Globus pallidus (tissue), 1 donor: ENCODE measurements at places on chromosomes 13 and 19.

DNA sequence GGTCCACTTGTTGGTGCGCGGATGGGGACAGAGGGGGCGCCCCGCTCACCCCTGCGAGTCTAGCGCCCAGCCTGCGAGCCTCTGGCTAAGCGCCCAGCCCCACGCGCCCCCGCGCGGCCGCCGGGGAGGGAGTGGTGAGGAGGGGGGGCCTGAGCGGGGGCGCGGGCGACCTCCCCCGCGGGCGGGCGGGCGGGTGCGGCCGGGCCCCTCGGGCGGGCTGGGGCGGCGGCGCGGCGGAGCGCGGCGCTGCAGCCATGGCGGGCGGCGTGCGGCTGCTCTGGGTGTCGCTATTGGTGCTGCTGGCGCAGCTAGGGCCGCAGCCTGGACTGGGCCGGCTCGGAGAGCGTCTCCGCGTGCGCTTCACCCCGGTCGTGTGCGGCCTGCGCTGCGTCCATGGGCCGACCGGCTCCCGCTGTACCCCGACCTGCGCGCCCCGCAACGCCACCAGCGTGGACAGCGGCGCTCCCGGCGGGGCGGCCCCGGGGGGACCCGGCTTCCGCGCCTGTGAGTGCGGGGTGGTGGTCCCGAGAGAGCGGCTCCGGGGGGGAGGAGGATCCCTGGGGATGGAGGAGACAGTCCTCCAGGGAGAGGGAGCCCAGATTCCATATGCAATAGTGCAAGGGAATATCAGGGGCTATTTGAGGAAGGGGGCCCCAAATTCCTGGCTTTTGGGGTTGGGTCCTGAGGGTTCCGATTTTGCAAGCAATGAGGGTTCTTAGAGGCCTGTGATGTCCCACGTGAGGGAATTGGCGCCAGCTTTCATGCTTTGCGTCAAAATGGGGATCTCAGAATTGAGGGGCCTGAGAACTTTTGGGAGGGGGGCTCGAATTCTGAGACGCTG lies at the start of gene LTBP4:
TSS of gene LTBP4 (plus strand) at position 236 of the 841 bp plus-strand sequence. CDS start at position 255, 19 bp downstream.
- no peak for DNase-seq

- DNase-seq = no peak
These were observed 1520.0 kb upstream of the SLC10A2 start for GRCh38 chr13:104586051-104586746.

DNA sequence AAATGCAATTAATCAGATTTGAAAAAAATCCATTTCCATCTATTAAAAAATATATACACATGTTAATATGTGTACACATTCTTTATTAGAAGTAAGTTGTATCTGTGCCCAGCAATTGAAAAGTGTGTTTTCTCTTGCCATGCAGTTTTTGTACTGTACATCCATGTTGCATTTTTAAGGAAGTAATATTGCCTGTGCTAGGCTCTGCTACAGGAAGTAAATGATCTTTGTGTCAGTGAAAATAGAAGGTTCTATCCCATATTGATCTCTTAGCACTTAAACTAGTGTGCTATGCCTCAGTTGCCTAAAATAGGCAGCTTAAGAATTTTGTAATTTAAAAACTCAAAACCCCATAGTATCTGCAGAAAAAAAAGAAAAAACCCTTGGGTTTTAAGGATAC lies 122.5 kb downstream of the CDK8 start:
- no peak for DNase-seq

- DNase-seq = no peak
These were observed 32.5 kb downstream of the CAB39L start for GRCh38 chr13:49411353-49411752.

DNA sequence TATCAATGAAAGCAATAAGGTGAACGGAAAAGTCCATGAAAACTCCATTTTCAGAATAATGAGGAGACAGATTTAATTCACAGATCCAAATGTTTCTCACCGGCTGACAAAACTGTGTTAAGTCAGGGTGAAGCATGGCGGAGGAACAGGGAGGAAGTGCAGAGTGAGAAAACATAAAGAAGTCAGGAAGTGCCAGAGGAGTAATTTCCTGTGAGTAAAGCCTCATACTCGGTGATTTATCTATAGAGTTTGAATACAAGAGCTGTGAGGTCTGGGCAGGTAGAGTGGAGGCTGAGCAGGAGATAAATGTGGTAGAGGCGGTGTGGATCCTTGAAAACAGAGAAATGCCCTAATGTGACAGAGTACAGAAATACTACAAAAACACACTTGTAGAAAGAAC lies 11.4 kb downstream of the CARD8 start:
- DNase-seq = no peak

GRCh38 chr13:21753117-21753729 lies 82.3 kb downstream of the FGF9 start:
- no peak for DNase-seq

DNA sequence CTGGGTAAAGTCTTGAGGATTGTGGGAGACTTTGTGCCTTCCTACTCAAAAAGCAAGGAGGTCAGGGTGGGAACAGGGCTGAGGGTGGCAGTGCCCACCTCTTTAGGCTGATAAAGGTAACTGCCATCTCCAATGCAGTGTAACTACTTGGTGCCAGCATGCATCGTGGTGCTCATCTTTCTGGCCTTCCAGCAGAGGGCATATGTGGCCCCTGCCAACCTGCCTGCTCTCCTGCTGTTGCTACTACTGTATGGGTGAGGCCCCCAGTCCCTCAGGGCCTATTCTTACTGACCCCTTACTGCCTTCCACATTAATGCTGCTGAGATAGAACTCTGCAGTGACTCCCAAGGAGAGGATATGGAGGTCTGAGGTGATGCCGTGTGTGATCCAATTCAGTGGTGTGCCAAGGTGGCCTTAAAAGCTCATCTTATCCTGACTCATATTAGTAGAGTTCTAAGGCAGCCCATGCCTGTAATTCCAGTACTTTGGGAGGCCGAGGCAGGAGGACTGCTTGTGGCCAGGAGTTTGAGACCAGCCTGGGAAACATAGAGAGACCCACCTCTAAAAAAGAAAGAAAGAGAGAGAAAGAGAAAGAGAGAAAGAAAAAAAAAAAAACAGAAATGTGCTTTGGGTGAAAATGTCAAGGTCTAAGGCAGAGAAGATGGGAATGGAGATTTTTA lies 9.7 kb upstream of the ARHGAP45 start:
- no peak for DNase-seq
